Myometrial cell (primary cell): ENCODE measurements at places on chromosomes 1 and 21. TPM values are rescaled to one million over a fixed set of nuclear protein-coding genes. Genes with fewer than 3 reads are reported as not detected.

Gene LRIF1
- 14.4 and 20.0 TPM in 2 replicates for total RNA-seq

Gene TSPEAR
- total RNA-seq: not detected in 2 replicates

Gene CNR2
- not detected in 2 replicates for total RNA-seq

Gene TDRKH
- 5.8 and 9.5 TPM in 2 replicates for total RNA-seq

Gene RXFP4
- not detected in 2 replicates for total RNA-seq

Gene DAB1
- total RNA-seq: not detected in 2 replicates

Gene LCE1D
- total RNA-seq: not detected in 2 replicates

Gene LAD1
- not detected in 2 replicates for total RNA-seq

Gene GRIK3
- total RNA-seq: not detected in 2 replicates
